ENCODE measurements at places on chromosomes 12 and 14.

- DNase-seq = no peak
Observed at GRCh38 chr12:116571089-116571488, 11.9 kb downstream of the MAP1LC3B2 start.

GRCh38 chr12:4084573-4084972, 189.0 kb upstream of the CCND2 start:
- no peak for DNase-seq

DNA sequence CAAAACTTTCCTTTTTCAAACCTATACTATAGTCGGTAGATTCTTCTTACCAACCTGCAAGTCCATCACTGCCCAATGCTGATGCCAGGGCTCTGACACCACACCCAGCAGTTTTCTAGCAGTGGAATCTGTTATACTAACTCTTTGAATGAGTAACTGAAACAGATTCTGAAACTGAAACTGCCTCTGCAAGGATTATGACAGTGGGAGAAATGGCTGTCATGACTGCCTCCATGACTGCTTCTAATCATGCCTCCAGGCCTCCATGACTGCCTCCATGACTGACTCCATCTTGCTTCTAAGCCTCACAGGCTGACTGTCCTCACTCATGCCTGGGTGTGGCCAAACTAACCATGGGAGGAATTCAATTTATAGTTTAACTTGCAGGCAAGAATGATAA, 29.4 kb upstream of the OXA1L start:
- peak; percentile 61 for DNase-seq

GRCh38 chr14:74144789-74145188, 60.0 kb downstream of the LIN52 start:
- no peak for DNase-seq

GRCh38 chr12:107957459-107957858, 171.6 kb upstream of the WSCD2 start:
- DNase-seq = no peak

DNA sequence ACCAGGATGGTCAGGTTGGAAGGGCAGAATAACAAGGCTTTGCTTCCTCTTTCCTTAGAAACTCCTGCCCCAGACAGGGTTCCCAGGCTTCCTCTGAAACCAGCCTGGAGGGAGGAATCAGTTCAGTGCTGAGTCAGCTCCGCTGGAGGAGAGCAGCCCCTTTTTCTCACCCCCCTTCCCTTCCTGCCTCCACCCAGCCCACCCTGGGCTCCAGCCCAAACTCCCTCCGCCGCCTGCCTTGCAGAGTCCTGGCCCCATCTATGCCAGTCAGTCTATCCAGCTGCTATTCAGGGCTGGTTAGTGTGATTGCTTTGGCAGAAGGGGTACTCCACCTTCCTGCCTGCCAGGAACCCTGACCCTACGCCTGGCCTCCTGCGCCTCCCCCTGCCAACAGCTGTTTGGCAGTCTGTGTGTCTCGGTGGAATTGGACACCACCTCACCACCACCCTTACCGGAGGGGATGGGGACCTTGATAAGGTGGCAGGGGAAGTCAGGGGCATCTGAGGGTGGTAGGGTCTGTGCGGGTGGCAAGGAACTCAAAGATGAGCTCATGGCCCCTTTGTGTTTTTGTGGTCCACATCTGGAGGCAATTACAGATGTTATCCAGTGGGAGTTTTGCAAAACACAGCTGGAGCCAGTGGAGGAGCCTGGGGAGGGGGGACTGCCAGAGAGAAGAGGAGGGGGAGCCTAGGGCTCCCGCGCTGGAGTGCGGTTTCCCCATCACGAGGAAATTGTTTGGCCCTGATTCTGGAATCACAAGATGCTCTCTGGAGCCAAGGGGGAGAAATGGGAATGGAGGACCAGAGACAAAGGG, 12.2 kb downstream of the MMP14 start:
- DNase-seq = peak; percentile 38

DNA sequence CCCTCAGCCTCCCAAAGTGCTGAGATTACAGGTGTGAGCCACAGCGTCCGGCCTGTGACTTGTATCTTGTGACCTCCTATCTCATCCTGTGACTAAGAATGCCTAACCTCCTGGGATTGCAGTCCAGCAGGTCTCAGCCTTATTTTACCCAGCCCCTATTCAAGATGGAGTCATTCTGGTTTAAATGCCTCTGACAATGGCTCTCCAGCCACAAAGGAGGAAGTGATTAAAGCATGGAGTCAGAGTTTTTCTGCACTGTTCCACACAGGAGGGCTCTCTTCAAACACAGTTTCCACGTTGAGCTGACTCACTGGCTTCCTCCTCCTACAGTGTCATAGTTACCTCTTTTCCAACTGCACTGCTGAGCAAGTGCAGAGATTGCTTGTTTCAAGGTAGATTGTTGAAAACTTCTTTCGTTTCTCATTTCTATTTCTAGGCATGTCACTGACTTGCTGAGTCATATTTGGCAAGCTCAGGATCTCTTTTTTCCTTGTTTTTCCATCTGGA, 383.8 kb downstream of the PCNX1 start:
- DNase-seq = no peak

GRCh38 chr12:12645485-12645884, 33.8 kb downstream of the CREBL2 start:
- DNase-seq = no peak

- DNase-seq = no peak
Observed at GRCh38 chr12:14650789-14651188, 45.6 kb downstream of the GUCY2C start.

GRCh38 chr12:42692749-42693148, 103.2 kb upstream of the PRICKLE1 start:
- DNase-seq = no peak

Measured in GM12892 (cell line).